Glomerular endothelial cell (primary cell): ENCODE measurements at places on chromosomes 4 and X.
A peak's percentile ranks its signal among the peaks of the same experiment; 100 is the strongest.

DNA sequence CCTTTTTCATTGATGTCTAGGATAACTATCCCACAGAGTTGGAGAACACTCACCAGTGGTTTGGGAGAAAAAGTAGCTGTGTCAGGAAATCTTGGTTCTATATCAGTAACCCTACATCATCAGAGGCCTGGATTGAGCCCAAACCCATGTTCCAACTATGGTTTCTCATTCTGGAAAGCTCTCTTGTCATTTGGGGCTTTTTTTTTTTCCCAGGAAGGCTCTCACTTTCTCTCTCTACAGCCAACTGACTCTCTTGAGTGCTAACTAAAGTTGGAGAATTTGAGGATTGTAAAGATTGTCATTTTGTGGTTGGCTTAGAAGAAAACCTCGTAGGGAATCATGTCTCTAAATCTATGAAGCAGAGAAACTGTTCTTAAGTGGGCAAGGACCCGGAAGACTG, 228.2 kb upstream of the DIPK2B start:
- DNase-seq, result no peak

- DNase-seq, result no peak
Observed at GRCh38 chr4:52585379-52585778, 73.7 kb downstream of the USP46 start.

DNA sequence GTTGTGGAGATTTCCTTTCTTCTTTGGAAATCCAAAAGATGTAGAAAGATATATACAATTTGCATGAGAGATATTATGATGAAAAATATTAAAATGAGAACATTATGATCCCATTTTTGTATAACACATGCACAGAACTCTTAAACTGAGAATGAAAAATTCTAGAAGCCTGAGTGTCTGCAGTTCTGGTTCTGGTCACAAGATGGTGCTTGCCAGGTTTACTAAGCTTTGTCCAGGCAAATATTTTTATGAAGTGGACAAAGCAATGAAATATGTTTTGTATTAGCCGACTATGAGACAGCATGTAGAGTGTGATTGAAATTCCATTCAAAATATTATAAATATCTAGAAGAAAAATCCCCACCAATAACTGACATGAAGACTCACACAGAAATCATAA, 2.2 kb downstream of the PWWP3B start:
- no peak for DNase-seq

DNA sequence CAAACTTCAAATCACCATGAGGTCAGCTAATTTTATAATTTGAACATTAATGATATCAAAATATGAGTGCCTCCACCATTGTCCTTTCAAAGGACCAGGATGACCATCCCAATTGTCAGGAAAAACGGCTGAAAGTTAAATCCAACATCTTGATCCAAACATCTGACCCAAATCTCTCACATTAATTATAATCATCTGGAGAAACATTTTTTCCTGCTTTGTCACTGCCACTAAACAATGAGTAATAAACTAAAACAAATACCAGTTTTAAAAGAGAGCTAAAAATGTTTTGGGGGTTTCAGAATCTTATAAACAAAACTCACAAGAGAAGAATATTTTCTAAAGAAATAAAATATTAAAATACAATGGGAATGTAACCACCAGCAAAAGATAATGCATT, 45.7 kb upstream of the NDST4 start:
- no peak for DNase-seq

- no peak for DNase-seq
Observed at GRCh38 chr4:100509386-100509785, 8.4 kb downstream of the EMCN start.

GRCh38 chrX:30713061-30713525, 59.9 kb downstream of the GK start:
- peak; percentile 14 for DNase-seq

DNA sequence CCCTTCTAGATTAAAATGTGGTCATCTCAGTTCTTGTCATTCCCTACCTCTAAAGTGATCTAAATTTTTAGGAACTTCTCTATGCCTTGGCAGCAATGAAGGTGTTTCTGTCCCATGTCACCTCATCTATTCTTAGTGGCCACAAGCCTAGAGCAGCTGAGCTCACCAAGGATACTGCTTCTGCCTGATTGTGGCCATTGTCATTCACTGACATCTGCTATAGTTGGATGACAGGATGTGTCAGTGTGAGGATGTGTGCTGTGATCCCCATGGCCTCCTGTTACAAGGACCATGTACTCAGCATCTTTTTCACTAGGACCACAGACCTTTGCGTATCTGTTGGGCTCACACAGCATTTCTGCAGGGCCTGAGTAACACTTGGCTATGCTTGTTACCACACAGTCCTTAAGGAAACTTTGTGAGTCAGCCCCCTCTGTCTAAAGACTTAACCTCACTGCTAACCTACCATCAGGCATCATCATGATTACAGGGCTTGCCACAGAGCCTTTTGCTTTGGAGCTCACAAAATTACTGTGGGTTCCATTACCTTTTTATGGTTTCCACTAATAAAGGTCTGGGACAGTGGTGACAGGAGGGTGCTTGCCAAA, 421.0 kb downstream of the ADAM29 start:
- no peak for DNase-seq

DNA sequence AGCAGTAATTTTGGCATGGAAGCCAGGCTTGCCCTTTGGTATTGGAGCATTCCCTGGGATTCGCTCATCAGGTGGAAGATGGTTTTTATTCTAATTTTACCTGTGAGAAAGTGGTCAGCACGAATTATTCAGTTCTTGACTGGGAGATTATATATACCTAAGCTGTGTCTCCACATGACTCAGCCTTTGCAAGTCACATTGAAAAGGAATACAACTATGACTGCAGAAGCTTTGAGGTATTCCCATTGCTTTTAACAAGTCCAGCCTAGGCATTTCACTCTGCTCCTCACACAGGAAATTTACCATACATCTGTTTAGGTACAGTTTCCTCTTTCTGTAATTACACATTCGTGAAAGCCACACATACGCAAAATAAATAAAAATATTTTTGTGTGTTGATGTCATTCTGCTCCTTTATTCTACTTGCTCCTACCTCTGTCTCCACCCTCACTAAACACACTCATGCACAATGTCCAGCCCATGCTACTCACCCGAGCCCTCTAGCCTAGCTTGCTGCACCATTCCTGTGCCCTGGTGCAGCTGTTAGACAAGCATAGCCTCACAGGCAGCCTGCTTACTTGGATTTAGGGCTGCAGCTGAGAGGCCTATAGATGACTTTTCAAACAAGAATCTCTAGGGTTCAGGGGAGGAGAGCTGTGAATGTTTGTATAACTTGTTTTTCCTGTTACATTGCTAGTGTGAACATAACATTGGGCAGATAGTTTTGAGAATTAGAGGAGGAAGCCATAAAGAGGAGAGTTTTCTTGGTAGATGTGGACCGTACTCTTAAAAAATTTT, 504.4 kb upstream of the FAT1 start:
- no peak for DNase-seq

DNA sequence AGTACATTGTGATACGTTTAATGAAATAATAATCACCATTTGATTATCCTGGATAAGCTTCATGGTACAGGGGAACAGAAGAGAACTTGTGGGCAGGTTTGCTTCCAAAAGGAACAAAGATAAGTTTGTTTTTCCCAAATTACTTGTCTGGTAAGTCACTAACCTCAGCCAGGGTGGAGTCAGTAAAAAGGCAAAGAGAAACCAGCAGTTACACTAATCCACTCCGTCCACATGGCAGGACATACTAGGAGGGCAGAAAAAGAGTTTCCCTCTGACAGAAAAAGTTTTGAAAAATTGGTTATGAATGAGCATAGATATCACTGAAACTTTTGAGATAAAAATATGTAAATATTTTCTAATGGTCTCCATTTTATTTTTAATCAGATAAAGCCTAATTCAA, 285.9 kb downstream of the IL15 start:
- no peak for DNase-seq

DNA sequence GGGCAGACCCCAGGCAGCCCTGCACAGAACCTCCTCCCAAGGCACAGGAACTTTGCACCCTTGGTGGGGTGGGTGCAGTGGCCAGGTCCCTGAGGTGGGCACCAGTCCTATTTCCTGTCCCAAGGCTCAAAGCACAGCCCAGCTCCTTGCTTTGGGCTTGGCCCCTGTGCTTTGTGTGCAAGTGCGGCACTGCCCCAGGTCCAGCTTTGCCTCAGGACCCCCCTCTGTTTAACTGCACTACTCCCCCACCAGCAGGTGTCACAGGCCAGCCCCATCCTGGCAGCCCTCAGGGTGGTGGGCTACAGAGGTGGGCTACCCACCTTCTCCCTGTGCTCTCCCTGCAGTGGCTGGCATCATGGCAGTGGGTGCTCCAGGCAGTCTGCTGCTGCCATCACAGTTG, 2469.0 kb downstream of the PCDH7 start:
- no peak for DNase-seq

GRCh38 chrX:130861462-130861861, 41.5 kb downstream of the ENOX2 start:
- no peak for DNase-seq

DNA sequence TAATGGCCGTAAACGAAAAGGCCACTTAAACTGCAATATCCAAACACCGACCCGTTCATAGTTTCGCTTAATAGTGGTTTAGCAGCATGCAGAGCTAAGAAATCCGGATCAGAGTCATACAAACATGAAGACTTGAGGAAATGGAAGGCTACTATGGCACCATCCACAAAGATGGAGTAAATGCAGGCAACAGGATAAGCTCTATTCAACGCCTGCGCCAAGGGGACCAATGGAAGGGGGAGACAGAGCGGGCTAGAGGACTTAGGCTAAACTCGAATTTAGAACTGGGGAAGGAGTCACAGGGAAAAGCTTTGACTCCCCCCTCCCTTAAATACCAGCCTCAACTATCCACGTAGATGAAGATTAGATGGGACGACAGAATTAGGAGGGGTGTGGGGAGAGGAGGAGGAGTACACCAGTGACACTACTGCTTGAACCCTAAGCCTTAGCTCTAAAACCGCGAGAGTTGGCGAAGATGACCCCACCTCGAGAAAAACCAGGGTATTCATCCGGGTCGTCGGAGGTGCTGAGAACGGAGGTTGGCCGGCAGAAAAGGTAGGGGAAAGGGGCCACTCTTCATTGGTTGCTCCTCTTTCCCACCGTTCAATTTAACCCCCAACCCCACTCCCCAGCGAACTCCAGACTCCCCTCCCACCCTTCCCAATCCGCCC, 3.5 kb downstream of the HUWE1 start:
- no peak for DNase-seq

DNA sequence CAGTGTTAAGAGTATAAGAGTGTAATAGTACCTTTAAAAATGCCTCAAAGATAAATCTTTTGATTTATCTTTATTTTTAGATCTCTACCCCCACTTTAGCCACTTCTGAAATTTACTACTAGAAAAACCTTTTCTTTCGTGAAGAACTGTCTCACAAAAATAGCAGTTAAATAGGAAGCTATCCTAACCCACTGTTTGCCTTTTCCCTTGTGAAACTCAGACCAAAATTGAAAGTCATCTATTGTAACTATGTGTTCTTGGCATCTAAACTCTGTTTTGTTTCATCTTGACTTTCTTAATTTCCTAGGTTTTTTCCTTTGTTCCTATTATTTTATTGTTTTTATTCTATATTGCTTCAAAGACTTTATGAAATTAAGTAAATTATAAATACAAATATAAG, 7.8 kb upstream of the TMEM144 start:
- no peak for DNase-seq

DNA sequence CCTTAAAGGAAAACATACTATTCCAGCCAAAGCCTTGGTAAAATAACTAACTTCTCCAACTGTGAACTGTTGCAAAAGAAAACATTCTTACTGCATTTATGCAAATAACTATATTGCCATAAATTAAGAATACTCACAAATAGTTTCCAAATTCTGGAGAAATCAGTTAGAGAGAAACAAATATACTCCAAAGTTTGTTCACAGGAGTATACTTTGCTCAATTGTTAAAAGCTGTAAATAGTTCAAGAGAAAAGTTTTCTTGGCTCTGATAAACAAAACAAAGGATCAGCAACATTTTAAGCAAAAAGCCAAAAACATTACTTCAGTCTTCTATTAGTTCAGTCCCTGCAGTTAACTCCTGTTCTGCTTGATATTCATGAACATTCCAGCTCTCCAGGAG, 83.0 kb downstream of the EIF4E start:
- no peak for DNase-seq

- DNase-seq, result no peak
Observed at GRCh38 chrX:114097866-114098265, 486.0 kb upstream of the HTR2C start.

DNA sequence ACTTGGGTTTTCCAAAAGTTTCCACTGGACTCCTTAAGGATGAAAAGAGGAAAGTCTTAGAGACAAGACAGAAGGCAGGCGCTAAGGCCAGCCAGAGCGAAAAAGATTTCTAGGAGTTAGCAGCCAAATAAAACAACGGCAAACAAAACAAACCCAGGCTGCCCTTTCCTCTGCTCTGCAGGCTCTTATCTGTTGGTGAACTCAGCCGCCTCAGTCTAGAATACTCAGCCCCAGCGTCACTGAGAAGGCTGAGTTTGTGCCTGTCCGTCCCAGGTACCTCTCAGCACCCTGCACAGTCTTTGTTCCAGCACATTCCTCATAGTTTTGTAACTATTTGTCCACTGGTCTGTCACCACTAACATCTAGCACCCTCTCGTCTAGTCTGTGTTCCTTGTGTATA, 75.6 kb upstream of the FAM9C start:
- DNase-seq, result no peak

DNA sequence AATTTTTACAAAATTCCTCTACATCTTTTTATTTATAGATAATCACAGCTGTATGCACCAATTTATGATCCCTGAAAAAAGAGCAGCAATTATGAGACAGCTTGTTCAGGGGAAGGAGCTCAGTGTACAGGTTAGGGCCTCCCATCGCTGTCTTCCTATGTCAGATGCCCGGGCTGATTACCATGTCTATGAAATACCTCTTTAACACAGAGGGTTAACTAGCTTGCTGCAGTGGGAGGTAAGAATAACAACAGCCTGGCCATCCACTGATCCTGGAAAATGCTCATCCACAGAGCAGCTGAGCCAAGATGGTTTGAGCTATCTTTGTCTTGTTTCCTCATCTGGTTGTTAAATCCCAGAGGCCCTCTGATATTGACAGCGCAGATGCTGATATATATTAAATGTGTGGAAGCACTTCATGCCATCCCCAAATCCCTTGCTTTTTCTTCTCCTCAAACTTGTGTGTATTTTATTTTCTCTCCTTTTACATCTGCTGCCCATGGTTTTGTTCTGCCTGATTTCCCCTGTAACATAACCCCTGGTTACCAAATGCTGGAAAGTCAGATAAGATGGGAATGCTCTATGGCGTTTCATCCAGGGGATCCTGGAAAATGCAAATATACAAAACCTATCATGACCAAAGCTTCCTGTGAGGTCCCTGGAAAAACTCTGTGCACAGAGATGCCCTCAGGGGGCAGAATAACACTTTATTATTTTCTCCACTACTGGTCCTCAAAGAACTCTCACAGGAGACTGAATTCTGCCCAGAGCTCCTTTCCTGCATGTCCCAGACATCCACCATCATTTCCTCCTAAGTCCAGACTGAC, 85.8 kb upstream of the PUDP start:
- no peak for DNase-seq
